Activated T-cell treated with anti-CD3 and anti-CD28 coated beads, Interleukin-2, amount 50 U/mL, for 72 hours (primary cell): ENCODE measurements at places on chromosomes 3 and 15. TPM values are rescaled to one million over a fixed set of nuclear protein-coding genes. Genes with fewer than 3 reads are reported as not detected.

DNA sequence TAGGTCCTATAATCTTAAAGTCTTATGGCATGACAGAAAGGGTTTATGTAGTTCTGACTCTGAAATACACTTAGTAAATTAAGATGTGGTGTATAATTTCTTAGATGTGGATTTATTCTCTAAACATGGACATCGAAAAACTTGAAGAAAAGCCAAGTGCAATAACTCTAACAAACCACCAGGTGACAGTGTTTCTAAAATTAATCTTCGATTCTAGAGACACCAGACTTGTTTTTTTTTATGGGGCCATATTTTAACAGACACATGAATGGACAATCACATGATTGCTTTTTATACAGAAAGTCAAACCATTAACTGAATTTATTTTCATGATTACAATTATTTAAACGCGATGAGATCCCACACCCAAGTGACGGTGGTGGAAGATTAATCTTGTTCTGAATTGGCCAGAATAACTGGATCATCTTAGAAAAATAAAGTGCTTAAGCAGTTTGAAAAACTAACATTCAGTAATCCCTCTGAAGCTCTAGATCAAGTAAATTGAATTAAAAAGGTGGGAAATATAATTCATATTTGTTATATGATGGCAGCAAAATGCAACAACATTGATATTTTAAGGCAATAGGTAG lies 305.1 kb downstream of the LSAMP start:
- no peak overlapping the region for H3K4me3 ChIP-seq
- no peaks in the 10 kb centered on the region for H3K4me1 ChIP-seq
- no peak overlapping the region for H3K27ac ChIP-seq
- no peaks in the 10 kb centered on the region for H3K27me3 ChIP-seq

The PRR20G gene
- total RNA-seq: not detected

The CHRM5 gene
- not detected for total RNA-seq

The IMPG2 gene
- 0.82 TPM for total RNA-seq

The SYNM gene
- 2.8 TPM for total RNA-seq
